Activated T-cell treated with anti-CD3 and anti-CD28 coated beads for 48 hours (primary cell): ENCODE measurements at places on chromosomes 11 and 22.

GRCh38 chr11:57426439-57426928 is 437 bp downstream of the SLC43A3 start:
- no peak for DNase-seq

- DNase-seq = no peak
Measured at GRCh38 chr11:34613552-34614056, 7.3 kb upstream of the EHF start.

DNA sequence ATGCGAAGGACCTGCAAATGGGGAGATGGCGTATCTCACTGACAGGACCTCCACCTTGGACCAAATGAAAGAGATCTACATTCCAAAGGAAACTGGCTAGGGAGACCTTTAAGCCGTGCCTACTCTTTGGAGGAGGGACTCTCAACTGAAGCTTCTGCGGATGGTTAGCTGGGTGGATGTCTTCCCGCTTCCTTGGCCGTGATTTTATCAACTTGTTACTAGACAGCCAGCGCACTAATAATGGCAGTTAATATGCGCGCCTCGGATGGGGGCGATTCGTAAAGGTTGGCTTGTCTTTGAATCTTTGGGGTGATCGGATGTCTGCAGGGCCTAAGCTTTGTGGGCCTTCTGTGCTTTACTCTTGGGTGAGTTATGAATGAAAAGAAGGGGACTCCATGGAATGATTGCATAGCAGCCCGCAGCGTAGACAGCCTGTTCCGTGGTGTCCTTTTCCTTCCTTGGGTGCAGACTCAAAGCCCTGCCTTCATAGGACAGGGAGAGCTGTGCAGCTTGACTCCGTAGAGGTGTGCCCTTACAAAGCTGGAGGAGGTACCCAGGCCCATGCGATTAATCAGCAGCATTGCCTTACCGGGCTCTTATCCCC is 1.5 kb downstream of the ZNRF3 start:
- DNase-seq = no peak

DNA sequence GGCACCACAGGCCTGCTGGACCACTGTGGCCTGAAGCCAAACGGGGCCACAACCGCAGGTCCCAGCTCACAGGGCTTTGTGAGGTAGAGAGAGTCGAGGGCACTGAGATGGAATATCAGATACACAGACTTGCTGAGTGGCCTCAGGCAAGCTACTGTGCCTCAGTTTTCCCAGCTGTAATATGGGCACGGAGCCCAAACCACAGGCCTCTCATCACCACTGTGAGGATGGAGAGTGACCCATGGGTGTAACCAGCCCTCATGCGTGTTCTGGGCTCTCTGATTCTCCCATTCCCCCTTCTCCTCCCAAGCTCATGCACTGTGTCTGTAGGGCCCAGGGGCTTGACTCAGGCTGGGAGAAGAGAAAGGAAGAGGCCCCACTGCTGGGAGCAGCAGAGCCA is 4.2 kb downstream of the UNC93B1 start:
- no peak for DNase-seq

GRCh38 chr11:104105155-104105554 is 58.8 kb downstream of the PDGFD start:
- no peak for DNase-seq

DNA sequence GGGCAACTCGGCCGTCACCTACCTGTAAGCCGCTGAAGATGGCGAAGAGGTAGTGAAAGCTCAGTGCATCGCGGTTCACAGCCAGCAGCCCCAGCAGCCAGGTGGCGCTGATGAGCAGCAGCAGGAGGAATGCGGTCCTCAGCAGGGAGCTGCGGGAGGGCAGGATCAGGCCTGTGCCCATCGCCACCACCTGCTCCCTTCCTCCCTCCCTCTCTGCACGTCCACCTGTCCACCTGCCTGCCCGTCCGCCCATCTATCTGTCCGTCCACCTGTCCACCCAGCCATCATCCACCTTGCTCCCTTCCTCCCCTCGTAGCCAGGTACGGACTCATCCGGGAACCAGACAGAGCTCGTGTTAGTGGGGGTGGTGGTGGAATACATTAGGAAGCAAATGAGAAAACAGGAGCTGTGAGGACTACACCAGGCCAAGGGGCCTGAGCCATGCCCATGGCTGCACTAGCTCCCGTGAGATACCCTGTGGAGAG is 32.2 kb downstream of the TRMU start:
- DNase-seq = peak; percentile 69

GRCh38 chr11:66020618-66021357 is 5.5 kb downstream of the CATSPER1 start:
- no peak for DNase-seq

- DNase-seq = no peak
Measured at GRCh38 chr22:41229730-41230400, 10.9 kb downstream of the CHADL start.

GRCh38 chr11:10298342-10298741 is 4.3 kb upstream of the SBF2 start:
- no peak for DNase-seq

GRCh38 chr11:8503910-8504364 is 90.1 kb downstream of the STK33 start:
- no peak for DNase-seq

- DNase-seq = peak; percentile 82
Measured at GRCh38 chr22:41022470-41023298, 69.7 kb upstream of the EP300 start.

GRCh38 chr11:33887886-33888285 is 4.0 kb downstream of the LMO2 start:
- DNase-seq = no peak

DNA sequence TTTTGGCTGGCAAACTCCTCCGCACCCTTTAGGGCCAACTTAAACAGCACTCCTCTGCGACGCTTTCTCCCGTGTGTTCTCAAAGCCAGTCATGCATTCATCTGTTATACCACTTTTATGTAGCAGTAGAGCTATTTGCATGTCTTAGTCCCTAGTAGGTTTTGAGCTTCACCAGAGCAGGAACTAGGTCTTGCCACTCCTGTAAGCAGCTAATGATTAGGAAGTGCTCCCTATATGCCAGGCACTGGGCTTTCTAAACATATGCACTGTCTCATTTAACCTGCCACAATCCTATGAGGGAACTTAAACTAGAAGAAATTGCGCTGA is 180.8 kb downstream of the DBX1 start:
- DNase-seq = no peak

DNA sequence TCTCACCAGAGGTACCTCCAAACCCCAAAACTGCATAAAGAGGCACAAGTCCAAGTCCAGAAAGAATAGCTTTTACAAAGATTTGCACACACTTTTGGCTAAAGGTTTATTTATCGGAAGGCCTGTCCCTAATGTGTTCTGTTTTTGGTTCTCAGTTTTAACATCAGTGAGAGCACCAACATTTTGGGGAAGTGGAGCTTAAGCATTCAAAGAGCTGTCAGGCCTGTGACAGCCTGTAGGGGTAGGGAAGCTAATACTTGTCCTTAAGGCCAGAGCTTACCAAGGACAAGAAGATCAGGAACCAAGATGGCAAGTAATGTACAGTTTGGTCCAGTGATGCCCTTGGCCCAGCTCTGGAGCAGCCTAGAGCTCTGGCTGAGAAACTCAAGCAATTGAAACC is 38.9 kb upstream of the SCUBE2 start:
- no peak for DNase-seq

- no peak for DNase-seq
Measured at GRCh38 chr22:29456211-29456671, 17.9 kb downstream of the RFPL1 start.

DNA sequence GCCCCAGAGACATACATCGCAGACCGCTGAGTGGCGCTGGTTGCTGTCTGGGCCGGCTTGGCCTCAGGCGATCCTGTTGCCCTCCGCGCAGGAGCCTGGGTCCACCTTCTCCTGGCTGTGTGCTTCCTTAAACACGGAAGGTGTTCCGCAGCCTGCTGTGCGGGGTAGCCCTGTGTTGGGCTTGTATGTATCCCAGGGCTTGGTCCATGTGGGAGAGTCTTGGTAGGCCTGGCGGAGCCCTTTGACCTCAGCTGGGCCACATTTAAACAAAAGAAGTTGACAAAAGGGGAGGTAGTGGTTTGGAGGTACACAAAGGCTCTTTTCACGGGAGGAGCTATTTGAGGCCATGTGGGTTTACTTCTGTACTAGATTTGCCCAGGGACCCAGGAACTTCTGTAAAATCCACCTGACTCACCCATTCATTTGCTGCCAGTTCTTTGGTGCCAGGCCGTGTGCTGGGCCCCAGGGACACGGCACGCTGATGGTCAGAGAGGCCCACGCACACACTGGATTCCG is 11.0 kb upstream of the GRAMD4 start:
- DNase-seq = no peak

- no peak for DNase-seq
Measured at GRCh38 chr11:113334183-113334582, 19.8 kb downstream of the TTC12 start.

GRCh38 chr11:112302226-112302868 is 41.7 kb upstream of the PLET1 start:
- DNase-seq = no peak

DNA sequence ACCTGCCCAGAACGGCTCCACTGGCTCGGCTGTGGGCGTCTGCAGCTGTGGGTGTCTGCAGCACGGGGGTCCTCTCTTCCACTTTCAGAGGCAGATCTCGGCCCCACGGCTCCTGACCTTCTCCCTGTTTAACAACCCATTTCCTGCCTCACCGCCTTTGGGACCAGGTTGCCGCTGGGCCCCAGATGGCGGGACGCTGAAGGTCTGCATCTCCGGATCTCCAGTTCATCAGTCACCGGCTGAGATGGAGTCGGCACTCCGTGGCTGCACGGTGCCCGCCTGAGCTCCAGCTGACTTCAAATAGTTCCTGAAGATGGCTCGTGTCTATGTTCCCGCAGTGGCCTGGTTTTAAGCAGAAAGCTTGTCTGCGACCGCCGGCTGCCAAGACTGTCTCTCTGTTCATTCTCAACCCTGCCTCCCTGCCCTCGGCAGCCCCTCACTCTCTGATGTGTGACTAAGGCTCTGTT is 475.9 kb downstream of the BRD1 start:
- no peak for DNase-seq

GRCh38 chr22:24061124-24061684 is 50.1 kb downstream of the CABIN1 start:
- DNase-seq = no peak

DNA sequence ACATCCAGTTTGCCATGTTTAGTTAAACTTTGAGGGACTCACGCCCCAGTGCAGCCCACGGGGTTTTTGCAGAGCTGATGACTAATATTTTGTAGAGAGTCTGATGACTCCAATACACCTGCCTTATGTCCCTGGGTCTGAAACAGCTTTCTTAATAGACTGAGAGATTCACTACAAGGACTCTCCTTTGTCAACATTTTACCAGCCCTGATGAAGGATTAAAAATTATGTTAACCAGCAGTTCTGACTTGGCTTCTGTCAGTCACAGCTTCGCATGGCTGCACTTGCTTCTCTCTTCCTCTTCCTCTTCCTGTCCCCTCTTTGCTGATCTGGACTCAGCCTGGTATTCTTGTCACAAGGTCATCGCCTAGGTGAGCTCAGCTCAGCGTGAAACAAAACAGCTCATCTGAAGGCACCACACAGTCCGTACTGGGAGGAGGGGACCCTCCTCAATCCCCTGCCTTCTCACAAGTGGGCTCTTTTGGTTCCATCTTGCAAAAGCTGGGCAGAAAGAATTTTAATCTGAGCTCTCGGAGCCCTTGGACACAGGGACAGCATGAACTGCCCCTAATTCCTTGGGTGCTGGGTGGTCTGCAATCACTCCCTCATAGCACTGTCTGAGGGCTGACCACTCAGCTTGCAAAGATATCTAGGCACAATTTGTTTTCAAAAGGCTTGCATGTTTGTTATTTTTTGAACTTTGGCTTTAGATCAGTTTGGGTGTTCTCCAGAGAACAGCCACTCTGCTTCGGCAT is 38.1 kb upstream of the POU2AF1 start:
- DNase-seq = no peak

GRCh38 chr11:22539821-22540256 is 85.8 kb downstream of the FANCF start:
- no peak for DNase-seq

- DNase-seq = no peak
Measured at GRCh38 chr11:115421992-115422689, 82.1 kb downstream of the CADM1 start.

- DNase-seq = no peak
Measured at GRCh38 chr11:94586978-94587377, 19.8 kb downstream of the PIWIL4 start.

- no peak for DNase-seq
Measured at GRCh38 chr11:88105526-88105925, 69.7 kb downstream of the RAB38 start.
